Epithelial cell of esophagus (primary cell): ENCODE measurements at places on chromosomes 16 and 17.

DNA sequence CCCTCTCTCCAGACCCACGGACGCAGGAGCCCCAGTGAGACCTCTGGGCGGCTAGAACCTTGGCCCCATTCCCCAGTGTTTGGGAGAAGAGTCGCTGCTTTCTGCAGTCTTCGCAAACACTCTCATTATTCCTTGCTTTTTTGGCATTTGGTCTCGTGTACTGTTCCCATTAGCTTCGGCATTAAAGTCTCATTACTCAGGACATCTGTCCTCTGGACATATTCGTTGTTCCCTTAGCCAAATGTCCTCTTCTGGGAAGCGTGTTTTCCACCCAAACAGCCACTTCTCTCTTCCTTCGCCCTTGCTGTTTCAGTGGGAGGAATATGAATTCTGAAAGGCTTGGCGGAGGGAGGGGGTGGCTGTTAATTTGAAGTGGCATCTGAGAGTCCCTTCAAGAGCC lies 11.1 kb downstream of the SHISA6 start:
- DNase-seq = no peak

DNA sequence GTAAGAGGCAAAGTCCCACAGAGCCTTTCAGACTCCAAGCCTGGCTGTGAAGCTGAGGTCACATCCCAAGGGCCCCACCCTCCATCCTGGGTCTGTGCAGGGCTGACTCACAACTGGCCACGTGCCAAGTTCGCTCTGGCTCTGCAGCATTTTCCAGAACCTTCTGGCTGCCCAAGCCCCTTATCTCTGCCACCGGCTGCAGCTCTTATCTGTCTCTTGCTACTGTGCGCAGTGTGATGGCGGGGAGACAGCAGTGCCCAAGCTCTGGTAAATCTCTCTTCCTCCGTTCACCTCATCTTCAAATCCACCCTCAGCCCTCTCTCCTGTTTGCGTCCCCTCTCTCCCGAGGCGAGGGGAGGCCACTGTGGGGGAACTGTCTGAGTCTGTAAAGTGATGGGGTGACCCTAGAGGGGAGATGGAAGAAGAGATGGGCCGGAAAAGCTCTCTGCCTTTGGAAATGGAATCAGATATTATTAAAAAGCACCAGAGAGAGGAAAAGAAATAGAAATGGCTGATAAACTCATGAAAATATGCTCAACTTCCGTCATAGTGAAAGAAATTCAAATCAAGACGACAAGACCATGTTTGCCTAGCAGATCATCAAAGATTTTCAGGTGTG lies 162.7 kb upstream of the CDC42EP4 start:
- peak; percentile 88 for DNase-seq

DNA sequence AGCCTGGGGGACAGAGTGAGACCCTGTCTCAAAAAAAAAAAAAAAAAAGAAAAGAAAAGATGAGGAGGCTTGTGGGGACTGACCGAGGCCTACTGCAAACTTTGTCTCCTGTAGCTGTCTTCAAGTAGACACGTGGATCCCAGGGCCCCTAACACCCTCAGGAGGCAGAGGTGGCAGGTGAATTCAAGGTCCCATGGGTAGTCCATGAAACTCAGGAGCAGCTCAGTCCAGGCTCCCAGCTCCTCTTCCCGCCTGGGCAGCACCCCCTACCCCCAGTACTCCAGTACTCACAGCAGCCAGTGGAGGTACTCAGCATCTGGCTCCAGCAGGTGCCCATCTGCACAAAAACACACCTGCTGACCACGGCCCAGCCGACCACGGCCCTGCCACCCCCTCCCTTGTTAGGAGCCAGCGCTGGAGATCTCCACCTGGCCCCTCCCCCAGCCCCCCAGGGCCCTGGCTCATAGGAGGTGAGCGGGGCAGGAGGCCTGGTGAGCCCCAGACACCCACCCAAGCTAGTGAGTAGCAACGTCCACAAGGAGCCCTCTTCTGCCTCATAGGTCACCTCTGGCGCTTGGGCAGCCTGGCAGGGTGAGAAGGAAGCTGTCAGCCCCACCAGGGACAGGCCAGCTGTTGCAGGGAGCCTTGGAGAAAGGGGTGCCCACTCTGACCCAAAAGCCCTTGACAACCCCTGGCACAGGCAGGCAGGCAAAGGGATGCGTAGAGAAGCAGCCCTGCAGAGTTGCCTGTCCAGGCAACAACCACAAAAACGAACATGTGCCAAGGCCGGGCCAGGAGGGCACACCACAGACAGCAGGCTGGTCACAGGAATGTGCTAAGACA lies 3.8 kb downstream of the MRPL38 start:
- DNase-seq = no peak

DNA sequence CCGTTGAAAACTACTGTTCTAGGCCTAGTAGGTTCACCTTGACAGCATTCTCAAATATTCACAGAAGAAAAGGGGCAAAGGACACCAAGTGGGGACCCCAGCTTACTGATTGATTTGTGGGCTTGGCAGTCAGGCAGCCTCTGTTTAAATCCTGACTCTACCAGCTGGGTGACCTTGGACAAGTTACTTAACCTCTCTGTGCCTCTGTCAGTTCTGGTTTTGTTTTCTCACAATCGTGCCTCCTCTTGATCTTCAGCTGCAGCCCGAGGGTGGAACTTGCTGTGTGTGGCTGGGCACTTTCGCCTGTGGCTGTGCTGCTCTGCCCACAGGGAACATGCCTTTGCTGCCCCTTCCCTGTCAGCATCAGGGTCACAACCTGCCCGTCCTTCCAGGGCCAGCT lies 17.8 kb downstream of the RAP1GAP2 start:
- no peak for DNase-seq

GRCh38 chr17:21001813-21002221 lies 41.0 kb downstream of the USP22 start:
- DNase-seq = no peak

DNA sequence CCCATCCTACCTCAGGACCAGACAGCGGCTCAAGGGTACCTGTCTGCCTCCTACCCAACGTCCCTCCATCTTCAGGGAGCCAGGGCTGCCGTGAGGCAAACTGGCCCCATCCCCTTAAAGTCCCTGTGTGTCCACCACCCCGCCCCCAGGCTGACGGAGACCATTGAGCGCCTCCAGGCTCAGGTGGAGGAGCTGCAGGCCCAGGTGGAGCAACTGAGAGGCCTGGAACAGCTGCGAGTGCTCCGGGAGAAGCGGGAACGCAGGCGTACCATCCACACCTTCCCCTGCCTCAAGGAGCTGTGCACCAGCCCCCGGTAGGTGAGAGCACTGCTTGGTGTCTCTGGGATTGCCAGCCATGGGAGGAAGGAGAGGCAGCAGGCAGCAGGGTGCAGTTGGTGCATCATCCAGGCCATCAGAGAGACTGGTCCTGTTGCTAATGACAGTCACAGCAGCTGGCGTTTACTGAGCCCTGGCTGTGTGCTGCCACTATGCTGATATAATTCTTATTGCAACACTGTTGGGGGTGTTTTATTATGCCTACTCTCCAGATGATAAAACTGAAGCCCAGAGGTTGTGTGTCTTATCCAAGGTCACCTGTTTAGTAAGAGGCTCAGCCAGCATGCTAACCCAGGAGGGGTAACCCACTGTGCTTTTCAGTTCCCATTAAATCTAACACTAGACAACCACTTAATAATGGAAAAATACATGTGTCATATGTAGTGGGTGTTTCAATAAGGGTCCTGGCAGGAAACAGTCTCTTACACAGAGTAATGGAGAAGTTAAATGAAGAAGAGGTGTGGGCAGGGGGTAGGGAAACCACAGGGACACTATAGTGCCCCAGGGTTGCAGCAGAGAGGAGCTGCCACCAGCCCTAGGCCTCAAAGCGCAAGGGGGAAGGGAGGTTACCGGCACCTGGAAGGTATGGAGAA lies 10.3 kb upstream of the MRPL58 start:
- no peak for DNase-seq

- no peak for DNase-seq
Measured at GRCh38 chr17:58330538-58330996, 2.0 kb upstream of the TSPOAP1 start.

GRCh38 chr16:52741351-52741750 lies 194.4 kb upstream of the TOX3 start:
- DNase-seq = no peak

DNA sequence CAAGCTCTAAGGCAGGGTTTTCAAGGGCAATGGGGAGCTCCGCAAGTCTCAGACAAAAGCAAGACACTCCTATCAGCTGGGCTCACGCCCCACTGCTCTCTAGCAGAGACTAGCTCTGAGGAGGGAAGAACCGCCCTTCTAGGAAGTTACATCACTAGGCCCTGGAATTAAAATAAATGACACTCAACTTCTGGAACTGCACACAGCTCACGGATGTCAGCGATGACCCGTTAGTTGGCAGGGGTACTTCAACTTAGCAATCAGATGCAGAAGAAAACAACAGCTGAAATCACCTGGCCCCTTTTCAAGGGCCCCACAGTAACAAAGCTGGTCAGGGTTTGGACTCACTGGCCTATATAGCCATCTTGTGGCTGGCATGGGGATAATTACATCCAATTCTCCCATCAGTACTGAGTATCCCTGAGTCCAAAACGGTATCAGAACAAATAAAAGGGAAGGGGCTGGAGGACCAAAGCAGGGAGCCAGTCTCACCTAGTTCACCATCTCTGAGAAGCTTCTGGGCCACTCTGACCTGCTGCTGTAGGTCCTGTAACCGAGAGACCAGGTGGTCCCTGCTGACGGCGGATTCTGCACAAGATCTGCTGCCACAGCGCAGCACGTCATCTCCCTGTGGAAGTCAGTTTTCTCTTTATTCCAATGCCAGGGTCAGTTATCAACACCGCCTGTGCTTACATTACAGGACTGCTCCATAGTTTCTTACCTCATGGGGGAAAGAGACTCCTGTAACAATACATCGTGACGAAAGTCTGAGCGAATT lies 22.2 kb downstream of the SERPINF1 start:
- DNase-seq = peak; percentile 63

GRCh38 chr16:3242709-3243108 lies 7.8 kb upstream of the ZNF200 start:
- DNase-seq = peak; percentile 88

DNA sequence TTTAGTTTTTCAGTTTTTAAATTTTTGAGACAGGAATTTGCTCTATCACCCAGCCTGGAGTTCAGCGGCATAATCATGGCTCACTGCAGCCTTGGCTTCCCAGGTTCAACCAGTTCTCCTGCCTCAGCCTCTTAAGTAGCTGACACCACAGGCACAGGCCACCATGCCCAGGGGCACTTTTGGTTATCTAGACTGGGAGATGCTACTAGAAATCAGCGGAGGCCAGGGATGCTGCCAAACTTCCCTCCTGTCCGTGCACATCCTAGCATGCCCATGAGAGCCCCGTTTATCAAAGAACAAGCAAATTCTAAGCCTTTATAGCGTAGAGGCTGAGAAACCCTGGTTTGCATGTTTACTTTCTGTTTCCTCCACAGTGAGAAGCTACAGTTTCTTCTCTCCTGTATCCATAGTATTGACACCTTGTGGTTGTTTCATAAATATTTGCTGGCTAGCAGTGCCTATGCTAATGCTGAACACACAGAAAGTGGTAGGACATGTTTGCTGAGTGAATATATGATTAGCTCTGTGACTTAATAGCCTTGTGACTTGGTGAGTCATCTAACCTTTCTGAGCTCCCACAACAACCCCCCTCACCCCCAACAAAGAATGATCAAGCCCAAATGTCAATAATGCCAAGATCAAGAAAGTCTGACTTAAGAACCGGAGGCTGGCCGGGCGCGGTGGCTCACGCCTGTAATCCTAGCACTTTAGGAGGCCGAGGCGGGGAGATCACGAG lies 39.2 kb upstream of the MAF start:
- DNase-seq = peak; percentile 90

GRCh38 chr16:74623214-74623838 lies 16.4 kb upstream of the GLG1 start:
- DNase-seq = peak; percentile 63

GRCh38 chr17:74601944-74602572 lies 10.0 kb upstream of the CD300LD start:
- DNase-seq = peak; percentile 9

DNA sequence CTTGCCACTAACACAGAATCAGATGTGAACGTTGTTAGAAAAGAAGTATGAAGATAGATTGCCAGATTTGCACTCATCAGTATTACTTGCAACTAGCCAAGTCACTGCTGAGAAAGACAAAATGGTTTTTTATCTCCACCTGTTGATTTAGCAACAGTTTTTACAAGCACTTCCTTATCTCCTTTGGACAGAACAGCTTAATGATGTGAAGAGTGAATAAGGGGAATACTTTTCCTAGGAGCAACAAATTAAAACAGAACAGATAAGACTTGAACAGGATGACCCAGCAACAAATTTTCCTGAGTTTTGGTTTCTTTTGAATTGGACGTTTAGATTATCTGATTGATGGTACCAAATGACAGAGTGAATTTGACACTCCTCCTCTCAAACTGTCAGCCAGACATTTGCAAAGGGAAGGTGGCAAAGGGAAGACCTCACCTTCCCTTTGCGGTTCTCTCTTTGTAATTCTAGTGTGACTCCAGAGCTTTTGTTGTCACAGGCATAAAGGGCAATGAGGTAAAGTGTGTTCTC lies 130.6 kb downstream of the NLK start:
- DNase-seq = no peak

DNA sequence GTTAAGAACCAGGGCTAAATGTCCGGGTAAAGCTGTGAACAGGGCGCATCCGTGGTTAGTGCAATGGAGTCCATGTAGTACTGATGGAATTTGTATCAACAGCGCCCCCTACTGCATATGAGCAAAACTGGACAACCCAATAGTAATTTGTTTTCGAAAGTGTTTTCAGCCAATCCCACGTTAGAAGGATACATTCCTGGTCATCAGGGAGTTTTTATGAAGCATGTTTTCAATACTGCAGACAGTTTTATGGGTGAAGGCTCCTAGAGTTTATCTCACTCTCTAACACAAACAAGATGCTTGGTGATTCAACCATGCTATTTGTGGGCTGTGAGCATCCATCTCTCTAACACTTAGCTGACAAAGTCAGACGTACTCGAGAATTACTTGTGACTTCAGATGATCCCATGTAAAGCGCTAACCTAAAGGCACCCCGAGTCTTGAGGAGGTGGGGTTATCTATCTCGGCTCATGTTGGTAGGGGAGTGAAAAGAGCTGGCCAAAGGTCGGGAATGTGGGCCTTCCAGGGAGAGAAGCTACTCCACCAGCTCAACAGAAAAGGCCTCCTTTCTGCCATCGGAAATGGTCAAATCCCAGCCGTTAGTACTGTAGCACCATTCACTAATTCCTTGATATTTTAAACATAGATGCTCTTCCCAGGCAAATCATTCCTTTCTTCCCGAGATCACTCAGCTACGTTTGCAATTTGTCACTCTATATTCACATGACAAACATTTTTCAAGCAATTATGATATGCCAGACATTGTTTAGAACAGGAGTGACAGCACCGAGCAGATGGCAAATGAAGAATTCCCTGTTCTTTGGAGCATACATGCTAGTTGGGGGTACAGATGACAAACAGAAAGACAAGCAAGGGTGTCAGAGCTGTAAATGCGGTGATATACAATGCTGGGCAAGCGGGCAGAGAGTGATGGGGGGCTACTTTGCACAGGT lies 46.9 kb upstream of the HNF1B start:
- peak; percentile 30 for DNase-seq

GRCh38 chr16:89596957-89597649 lies 16.3 kb upstream of the DPEP1 start:
- DNase-seq = no peak

GRCh38 chr16:49967012-49967559 lies 57.9 kb upstream of the CNEP1R1 start:
- no peak for DNase-seq
